ENCODE measurements at places on chromosomes 6 and 20. TPM values are rescaled to one million over a fixed set of nuclear protein-coding genes. Genes with fewer than 3 reads are reported as not detected.

BPIFB3 gene
- not detected for total RNA-seq

NRSN1 gene
- not detected for total RNA-seq

PRKN gene
- 0.31 TPM for total RNA-seq

RNF144B gene
- 5.3 TPM for total RNA-seq

AGPAT1 gene
- 40.4 TPM for total RNA-seq

GRCh38 chr6:166761801-166762200 lies 134.8 kb upstream of the RPS6KA2 start:
- no peak for DNase-seq

GRCh38 chr6:157800420-157801237 lies 22.4 kb upstream of the SNX9 start:
- DNase-seq = no peak

GRCh38 chr20:40583636-40584035 lies 105.4 kb downstream of the MAFB start:
- no peak for DNase-seq

DNA sequence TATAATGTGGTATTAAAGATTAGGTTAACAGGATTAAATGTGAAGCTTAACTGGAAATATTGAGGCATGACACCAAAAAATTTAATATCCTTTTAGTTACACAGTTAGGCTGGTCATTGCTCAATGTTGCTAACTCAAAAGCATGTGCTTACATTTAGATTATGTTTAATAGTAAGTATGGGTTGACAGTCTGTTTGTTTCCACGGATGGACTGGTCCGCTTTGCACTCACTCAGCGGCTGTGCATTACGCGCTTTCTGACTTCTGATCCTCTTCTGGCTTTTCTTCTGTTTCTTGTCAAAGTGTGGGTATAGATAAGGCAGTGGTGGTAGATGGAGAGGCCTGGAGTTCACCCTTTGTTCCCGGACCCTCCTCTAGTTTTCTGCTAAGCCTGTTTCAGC lies 174.9 kb downstream of the RIMS1 start:
- DNase-seq = no peak

GRCh38 chr20:53223626-53224172 lies 251.5 kb downstream of the TSHZ2 start:
- DNase-seq = no peak

- peak; percentile 99 for DNase-seq
Observed at GRCh38 chr6:137873273-137873762, 6.3 kb downstream of the TNFAIP3 start.

GRCh38 chr6:122872311-122872710 lies 83.3 kb downstream of the SMPDL3A start:
- DNase-seq = no peak

DNA sequence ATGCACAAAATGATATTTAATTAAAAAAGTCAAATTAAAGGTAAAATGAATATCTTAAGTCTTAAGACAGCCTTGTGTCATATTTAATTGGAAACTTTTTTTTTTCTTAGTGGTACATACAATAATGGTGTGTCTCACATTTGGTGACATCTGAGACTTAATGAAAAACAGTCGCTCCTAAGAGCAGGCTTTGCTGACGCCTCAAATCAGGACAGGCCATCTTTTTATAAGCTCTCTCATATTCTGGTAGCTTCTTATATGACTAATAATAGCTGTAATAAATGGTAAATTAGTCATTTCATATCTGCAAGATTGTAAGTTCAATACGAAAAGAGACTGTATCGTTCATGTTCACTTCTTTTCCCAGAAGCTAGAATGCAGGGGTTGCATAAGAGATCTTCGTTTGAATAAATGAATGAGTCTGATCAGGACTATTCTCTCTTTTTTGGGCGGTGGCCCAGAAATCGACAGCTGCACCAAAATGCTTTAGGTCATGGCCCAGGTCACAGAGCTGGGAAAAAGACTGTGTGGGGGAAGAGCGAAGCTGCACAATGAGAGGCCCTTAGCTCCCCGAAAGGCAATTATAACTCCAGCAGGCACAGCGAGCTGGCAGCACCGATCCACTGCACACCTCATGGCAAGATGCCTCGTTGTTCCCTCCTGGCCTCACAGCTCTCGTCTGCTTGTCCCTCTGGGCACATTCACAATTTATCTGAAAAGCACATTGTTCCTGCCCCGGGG lies 69.4 kb downstream of the NRN1 start:
- no peak for DNase-seq

- no peak for DNase-seq
Observed at GRCh38 chr6:40486576-40486975, 100.6 kb downstream of the LRFN2 start.

GRCh38 chr20:1896484-1897258 lies 1.5 kb downstream of the SIRPA start:
- no peak for DNase-seq

DNA sequence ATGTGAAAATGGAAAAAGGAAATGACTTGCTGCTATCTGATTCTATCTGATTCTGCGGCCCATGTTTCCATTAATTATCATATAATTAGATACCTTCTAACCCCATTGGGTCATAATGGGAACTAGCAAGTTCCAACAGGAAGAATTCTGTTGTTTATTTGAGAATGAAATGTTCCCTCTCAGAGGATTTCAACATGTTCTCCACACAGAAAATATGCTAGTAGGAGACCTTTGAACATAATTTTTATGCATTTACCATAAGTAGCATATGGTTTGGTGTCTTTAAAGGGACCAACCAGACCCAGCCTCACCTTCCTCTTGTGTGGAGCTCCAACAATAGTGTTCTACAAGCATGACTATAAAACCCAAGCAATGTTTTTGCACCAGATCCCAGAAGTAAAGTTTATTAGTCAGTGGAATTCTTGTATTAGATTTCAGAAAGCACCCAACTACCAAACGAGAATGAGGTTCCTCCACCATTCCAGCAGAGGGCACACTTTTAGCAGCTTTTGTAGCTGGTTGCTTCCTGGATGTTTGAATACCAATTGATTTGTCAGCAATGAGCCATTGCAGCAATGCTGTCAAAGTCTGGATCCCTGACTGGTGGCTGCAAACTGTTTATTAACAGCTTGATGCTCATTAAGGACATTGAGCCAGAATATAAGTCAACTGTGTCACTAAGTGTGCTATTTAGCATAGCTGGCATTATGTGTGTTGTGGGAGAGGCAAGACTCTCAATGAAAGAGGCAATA lies 143.6 kb upstream of the GJE1 start:
- peak; percentile 65 for DNase-seq

GRCh38 chr6:152461556-152461955 lies 175.6 kb downstream of the SYNE1 start:
- no peak for DNase-seq

All from HepG2 (cell line).